Kidney (tissue), 22 donors: ENCODE measurements at places on chromosomes 4 and X.

- DNase-seq, result no peak
Measured at GRCh38 chr4:168919706-168920324, 90.2 kb downstream of the CBR4 start.

DNA sequence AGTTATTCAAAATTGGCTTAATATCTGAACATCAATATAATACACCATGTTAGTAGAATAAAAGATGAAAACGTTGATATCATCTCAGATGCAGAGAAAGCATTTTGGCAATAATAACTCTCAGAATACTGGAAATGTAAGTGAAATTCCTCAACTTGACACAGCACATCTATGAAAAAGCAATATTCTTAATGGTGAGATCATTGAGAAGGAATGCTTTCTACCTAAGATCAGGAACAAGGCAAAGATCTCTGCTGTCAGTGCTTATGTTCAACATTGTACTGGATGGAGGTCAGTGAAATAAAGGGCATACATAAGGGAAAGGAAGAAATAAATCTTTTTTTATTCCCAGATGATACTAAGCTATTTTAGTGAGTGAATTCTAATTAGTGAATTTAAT lies 40.6 kb downstream of the MRPL1 start:
- DNase-seq, result no peak

DNA sequence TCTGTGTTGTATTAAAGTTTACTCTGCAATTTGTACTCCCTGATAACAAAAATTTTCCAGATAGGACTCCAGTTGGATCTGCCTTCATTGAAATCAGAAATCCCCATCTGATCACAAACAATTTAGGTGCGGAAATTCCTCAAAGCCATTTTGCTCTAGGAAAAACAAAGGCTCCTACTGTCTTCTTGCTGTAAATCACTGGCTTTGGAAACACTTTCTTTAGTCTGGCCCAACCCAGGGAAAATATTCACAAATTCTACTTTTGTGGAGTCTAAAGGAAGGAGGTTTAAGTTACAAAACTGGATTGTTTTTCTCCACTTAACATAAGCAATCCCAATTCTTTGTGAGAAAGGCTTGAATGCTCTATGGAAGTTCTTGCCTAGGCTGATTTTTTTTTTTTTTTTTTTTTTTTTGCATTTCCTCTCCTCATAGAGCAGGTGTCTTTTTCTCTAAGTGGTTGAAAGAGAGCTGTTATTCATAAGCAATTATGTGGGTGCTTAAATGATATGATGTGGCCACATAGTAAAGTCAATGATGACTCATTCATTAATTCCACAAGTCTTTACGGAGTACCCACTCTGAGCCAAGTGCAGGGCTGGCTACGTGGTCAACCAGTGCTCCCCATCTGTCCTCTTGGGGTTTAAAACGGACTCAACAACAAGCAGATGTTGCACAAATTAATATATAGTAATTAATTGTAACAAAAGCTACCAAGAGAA lies 261.4 kb downstream of the LDB2 start:
- no peak for DNase-seq

DNA sequence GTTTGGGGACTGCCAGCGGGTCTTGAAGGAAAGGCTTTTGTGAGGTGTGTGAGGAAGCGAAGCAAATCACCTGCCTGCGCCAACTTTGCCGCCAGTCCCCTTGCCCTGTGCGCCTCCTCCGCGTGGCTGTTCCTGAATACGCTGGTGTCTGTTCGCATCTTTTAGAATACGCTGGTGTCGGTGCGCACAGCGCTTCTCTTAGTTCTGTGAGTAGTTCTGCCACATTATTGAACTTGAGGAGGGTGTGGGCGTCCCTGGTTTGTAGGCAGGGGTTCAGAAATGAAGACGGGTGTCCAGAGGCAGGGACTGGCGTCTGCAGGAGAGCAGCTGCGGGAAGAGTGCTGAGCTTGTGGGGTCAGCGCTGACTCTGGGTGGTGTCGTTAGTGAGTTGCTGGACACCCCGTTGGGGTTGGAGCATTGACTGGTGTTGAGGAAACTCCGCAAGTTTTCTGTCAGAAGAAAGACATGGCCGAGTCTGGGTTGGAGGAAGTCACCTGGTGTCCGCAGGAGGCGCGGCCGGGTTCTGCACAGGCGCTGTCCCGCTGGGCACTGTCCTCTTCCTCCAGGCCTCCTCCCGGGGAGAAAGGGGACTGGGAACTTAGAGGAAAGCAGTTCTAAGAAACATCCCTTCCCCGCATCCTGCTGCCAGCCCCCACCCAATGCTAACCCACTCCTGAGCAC lies 930 bp downstream of the ZNF718 start:
- peak; percentile 44 for DNase-seq

- DNase-seq, result peak; percentile 49
Measured at GRCh38 chrX:71911731-71912050, 1.0 kb downstream of the NHSL2 start.

DNA sequence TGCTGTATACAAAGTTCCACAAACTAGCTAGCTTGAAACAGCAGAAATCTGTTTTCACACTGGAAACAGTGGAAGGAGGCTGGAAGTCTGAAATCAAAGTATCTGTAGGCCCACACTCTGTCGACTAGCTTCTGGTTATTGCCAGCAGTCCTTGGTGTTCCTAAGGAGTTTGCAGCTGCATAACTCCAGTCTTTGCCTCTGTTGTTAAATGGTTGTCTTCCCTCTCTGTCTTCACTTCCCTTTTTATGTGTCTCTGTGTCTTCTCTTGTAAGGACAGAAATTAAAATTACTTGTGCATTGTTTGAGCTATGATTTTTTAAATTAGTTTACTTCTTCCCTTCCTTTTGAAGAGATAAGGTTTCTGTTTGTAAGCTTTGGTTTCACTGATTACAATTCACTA lies 8.2 kb downstream of the MTHFD2L start:
- DNase-seq, result no peak

- peak; percentile 64 for DNase-seq
Measured at GRCh38 chr4:646460-646859, 21.1 kb downstream of the PDE6B start.

- DNase-seq, result no peak
Measured at GRCh38 chr4:180695851-180696250, 1547.4 kb upstream of the TENM3 start.

GRCh38 chrX:132118358-132118757 lies 9.5 kb downstream of the FRMD7 start:
- no peak for DNase-seq

GRCh38 chrX:69133921-69134542 lies 31.2 kb downstream of the PJA1 start:
- peak; percentile 84 for DNase-seq
